ENCODE measurements at places on chromosomes 7 and 10.

- DNase-seq, result no peak
Observed at GRCh38 chr10:84428711-84429110, 100.3 kb downstream of the CCSER2 start.

- DNase-seq, result no peak
Observed at GRCh38 chr10:35040760-35041501, 49.2 kb downstream of the CUL2 start.

- DNase-seq, result no peak
Observed at GRCh38 chr10:32744321-32744720, 213.7 kb downstream of the ITGB1 start.

DNA sequence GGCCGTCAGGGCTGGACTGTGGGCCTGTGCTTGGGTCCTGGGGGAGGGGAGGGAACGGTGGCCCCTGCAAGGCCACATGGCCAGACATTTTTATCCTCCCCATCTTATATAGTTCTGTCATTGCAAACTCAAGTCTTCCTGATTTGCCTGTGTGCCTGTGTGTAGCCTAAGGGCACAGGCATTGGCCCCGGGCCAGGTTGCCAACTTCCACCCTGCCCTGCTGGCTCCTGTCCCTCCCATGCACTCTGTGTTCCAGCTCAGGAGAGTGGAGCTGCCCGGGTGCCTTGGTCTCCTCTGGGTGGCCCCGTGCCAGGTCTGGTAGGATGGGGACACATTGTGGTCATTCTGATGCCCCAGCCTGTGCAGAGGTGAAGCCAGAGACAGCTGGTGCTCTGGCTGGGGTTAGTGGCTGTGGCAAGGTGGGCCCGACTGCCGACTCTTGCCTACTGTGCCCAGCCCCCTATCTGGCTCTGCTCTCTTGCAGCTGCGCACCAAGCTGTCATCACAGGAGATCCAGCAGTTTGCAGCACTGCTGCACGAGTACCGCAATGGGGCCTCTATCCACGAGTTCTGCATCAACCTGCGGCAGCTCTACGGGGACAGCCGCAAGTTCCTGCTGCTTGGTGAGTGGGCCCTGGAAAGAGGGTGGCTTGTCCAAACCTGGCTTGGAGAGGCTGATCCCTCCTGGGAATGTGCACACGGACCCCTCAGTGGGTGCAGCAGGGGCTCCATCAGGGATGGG, 14.8 kb downstream of the NACAD start:
- DNase-seq, result no peak

GRCh38 chr7:111796671-111797070, 234.4 kb upstream of the IMMP2L start:
- peak; percentile 55 for DNase-seq

DNA sequence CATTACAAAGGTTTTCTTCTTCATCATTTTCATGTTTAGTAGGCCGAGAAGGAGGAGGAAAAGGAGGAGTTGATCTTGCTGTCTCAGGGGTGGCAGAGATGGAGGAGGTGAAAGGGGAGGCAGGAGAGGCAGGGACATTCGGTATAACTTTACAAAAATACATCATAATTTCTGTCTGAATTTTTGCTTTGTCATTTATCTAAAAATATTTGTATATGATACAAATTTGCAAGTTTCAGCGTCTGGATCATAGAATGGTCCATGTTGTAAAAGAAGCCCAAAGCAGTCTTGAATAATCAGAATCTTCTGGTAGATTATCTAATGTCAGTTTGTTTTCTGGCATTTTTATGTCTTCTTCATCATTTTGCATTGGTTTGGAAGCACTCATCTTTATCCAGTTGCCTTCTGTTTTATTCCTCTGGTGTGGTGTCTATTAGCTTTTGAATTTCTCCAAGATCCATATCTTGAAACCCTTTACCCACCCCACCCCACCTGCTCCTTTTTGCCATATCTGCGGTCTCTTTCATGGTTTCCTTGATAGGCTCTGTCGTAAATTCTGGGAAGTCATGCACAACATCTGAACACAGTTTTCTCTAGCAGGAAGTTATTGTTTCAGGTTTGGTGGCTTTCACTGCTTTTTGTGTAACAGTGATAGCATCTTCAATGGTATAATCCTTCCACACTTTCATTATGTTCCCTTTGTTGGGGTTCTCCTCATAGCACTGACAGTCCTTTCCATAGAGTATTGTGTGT, 95.0 kb downstream of the ST7 start:
- DNase-seq, result no peak

GRCh38 chr7:105776068-105776790, 100.2 kb downstream of the ATXN7L1 start:
- no peak for DNase-seq

DNA sequence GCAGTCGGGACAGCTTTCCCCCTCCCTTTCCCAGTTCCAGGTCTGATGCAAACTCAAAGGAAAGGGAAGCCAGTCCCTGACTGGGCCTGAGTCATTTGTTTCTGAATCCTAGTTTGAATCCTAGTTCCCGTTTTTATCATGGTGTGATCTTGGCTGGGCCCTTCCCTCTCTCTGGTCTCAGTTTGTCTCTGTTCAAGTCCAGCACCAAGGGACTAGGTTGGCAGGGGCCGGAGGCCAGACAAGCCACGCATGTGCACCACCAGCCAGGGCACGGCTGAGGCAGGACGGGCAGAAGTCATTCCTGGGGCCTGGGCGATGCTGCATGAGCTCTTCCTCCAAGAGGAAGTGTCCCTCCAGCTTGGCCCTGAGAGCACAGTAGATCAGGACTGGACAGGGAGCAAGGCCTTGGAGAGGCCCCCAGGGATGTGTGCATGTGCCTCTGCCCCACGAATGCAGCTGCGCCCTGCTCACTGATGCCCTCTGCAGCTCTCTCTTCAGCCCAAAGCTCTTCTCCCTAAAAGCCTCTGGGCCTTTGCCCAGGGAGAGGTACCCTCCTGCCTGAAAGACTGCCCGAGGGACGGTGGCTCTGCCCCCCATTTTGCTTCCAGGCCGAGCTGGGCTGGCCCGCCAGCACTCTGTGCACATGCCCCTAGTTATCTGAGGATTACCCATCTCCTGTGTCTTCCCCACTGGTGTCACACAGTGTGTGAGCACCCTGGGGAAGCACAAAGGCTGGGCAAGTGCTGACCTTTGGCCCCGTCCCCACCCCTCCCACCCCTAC, 86.7 kb downstream of the ZMIZ1 start:
- DNase-seq, result no peak

GRCh38 chr7:151720280-151720679, 156.6 kb downstream of the PRKAG2 start:
- DNase-seq, result no peak

- peak; percentile 77 for DNase-seq
Observed at GRCh38 chr10:102714621-102715455, at the start of gene SFXN2. TSS of gene SFXN2 (plus strand) at chr10:102714636. CDS start at chr10:102726637, 12,001 bp downstream.

DNA sequence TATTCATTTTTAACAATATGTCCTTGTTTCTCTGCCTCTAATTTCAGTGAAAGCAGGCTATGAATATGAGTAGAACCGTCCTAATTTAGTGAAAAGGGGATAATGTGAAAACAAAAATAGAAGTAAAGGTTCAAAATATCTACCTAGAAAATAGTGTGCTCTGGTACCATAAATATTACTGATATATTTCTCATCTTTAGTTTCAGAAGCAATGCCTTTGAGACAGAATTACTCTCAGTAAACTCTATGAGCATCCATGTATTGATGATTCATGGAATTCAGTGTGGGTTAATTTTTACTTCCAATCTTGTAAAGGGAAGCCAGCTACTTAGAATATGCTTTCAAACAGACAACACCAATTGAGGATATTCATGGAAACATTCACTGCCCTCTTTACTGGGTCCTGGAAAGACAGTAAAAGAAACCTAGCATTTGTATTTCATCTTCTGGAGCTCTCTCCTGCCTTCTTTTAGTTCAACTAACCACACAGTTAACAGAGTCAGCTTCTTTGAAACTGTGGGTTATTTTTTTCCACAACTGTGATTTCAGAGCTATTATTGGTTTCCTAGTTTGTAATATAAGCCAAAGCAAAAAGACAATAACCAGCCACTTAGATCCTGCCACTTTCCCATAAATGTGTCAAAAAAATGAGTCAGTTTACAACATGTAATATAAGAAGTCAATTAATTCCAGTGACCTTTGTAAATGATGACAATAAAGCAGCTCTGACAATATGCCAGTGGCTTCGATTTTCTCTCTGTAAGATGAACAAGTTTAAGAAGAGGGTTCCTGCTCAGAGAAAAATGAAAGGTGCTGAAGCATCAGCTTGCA, 1.7 kb downstream of the LRRN3 start:
- DNase-seq, result no peak

GRCh38 chr7:121109145-121109544, 120.6 kb downstream of the CPED1 start:
- DNase-seq, result no peak

DNA sequence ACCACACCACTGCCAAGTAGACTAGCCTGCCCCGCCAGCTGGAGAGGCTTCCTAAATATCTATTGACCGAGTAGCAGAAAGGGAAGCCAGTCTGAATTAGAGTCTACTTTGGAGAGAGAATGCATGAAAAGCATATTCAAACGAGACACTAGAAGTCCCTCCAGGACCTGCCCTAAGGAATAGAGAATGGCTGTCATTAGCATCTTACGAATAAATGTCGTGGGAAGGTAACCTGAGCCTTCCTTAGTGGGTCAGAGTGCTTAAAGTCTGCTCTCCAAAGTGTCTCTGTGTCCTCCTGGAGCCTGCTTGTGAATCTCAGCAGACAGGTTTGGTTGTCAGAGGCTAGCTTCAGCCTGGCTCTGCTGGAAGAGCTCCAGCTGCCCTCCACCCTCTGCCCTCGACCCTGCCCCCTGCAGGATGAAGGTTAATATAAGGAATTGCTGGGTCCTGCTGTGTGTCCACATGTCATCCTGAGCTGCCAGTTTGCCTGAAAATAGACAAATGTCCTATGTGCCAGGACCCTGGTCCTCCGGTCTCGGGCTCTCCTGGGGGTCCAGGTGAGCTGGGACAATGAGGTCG, 33.4 kb downstream of the FAM241B start:
- no peak for DNase-seq

- no peak for DNase-seq
Observed at GRCh38 chr10:75755528-75755927, 324.1 kb downstream of the LRMDA start.

DNA sequence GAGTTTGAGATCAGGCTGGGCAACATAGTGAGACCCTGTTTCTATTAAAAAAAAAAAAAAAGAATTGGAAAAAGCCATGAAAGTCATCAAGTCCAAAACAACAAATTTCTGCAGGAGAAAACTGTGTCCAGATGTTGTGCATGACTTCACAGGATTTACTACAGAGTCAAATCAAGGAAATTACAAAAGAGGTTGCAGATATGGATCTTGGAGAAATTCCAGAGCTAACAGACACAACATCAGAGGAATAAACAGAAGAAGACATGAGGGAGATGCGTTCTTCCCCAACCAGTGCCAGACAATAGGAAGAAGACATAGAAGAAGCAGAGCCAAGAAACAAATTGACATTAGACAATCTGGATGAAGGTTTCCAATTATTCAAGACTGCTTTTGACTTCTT, 24.3 kb upstream of the KCNIP2 start:
- no peak for DNase-seq

DNA sequence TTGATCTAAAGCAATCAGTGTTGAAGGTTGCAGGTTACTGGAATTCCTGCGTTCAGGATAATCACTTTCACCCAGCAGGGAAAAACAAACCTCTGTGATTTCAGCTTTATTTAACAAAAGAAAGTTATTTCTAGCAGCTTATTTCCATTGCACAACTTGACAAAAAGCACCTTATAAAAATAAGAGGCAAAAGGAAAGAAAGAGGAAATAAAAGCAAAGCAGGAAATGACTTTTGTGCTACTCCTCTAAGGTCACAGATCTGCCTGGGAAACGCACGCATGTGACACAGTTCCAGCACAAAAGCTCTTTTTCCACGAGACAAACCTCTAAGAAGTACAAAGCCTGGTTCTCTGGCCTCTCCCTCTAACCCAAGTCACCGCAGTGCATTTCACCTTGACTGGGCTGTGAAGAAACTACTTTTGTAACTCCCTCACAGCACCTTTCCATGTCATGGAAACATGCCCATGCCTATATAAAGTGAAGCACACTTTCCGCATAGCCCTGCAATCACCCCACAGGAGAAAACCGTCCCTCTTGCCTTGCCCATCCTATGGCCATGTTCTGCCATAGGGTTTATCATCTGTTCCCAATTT, 870 bp downstream of the ANK3 start:
- DNase-seq, result no peak

DNA sequence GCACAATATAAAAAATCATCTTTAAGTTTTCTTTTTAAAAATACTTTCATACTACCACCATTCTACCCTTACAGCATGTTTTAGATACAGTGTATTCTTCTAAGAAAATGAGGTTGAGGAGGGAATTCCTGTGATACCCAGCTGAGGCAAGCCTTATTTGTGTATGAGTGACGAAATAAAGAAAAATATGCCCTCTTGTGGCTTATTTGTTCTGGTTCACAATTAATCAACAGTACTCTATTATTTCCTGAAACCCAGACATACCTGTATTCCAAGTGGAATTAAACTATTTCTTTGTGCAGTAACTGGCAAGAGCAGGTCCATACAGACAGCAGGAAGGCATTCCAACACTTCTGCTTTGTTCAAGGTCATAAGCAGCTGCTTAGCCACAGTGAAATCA, 4.5 kb upstream of the SEMA3D start:
- DNase-seq, result no peak

DNA sequence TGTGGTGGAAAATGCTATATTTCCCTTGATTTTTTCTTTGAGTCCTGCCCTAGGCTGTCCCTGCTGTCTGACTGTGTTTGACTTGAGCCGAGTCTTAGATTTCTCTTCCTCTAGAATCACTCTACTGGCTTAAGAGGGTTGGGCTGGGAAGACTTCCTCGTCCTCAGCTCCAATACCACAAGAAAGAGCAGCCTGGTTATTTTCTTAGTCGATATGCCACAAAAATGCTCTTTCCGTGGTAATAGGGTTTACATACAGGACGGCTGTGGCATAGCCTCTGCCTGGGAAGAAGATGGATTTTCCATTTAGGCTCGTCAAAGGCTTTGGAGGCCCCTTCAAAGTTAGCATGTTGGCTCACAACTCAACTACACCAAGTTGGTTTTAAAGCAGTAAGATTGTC, 212.0 kb upstream of the IGFBP3 start:
- DNase-seq, result no peak

GRCh38 chr7:64706625-64707292, 40.8 kb downstream of the ZNF107 start:
- DNase-seq, result no peak

- DNase-seq, result no peak
Observed at GRCh38 chr7:2823130-2823529, 21.0 kb downstream of the GNA12 start.

GRCh38 chr7:116734710-116735109, 62.7 kb downstream of the MET start:
- no peak for DNase-seq
